ENCODE measurements at places on chromosomes 6 and 20.

- DNase-seq = no peak
Measured at GRCh38 chr6:119535332-119535731, 185.8 kb upstream of the MAN1A1 start.

GRCh38 chr20:13219327-13220193, 1.5 kb upstream of the ISM1 start:
- DNase-seq = no peak

DNA sequence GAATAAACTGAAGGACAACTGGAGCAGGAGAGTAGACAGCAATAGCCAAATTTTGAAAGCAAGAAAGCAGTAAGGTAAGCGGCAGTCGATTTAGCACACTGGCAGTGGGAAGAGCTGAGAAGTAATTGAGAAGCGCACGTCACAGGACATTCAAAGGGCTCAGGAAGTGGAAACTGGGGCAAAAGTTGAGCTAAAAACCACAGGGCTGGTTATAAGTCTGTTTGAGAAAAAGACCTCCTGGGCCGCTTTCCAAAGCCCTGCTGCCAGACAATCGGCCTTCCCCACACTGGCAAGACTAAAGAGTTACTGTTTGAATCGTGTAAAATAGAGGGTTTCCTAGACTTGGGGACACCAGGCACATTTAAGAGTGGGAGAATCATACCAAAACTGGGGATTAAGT, 161.4 kb downstream of the DNAH8 start:
- DNase-seq = no peak

DNA sequence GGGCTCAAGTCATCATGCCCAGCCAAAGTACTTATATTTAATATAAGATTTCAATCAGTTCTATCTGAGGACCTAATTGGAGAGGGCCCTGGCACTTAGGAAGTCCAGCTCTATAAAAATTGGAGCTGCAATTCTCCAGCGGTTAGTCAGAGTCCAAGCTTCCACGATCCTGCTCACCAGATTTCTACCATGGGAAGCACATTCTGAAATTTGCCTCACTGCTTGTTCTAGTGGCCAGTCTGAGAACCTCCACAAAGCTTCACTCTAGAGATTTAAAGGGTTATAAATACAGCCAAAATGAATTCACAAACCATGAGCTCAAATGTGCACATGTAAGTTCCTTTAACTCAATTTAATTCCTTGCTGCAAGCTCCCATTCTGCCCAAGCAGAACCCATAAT, 33.5 kb downstream of the PNLDC1 start:
- DNase-seq = no peak

GRCh38 chr20:43947316-43947710, 32.7 kb downstream of the TOX2 start:
- DNase-seq = no peak

DNA sequence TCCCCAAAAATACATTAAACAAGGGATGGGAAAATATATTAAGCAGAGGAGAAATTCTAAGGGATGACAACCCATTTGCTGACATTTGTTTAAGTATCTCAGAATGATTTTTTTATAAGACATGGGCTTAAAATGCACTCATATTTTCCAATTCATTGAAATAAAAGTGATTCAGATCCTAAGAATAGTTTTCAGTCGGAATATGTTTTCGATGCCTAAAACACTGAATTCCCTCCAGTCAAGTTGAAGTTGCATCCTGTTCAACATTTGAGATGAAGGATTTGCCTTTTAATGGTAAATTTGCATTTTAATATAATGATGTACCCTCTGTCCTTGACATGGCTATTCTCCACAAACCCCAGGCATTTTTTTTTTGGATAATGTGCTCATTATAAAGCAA, 79.3 kb downstream of the PTCHD4 start:
- no peak for DNase-seq

GRCh38 chr20:50834599-50835005, 39.7 kb downstream of the BCAS4 start:
- DNase-seq = no peak

DNA sequence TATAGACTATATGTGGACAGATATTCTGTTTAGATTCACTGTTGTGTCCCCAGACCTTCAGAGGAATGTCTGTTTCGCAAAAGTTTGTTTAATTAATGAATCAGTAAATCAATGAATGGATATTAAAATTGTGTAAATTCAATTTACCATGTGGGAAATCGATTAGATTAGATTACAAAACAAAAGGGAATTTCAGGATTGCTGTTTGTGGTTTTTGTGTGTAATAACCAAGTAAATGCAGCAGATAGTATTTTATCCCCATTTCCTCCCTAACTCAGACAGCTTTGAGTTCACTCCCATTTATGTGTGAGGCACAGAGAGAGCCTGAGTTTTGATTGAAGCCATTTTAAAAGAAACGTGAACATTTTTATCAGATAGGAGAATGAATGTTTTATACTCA, 214.8 kb downstream of the ADGB start:
- no peak for DNase-seq

DNA sequence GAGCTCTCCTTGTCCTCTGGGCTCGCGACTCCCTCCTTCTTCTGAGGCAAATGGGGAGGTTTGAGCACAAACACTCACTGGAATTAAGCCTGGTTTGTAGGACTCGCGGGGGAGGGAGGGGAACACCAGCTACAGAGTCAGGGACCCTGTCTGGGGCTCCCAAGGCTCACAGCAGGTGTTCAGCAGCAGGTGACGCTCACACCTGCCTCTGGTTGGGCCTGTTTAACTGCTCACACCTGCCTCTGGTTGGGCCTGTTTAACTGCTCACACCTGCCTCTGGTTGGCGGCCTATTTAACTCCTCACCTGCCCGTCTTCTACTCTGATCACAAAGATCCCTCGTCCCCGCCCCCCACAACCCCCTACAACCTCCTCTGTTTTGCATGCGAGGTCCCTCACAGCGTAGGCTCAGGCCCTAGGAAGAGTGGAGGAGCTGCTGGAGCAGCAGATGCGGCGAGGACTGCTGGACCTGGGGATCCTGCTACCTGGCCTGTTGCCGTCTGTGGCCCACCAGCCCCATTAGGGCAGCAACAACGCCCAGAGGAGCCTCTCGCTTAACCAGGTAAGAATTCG, 181.9 kb downstream of the ERMARD start:
- no peak for DNase-seq

GRCh38 chr6:135014353-135014832, 40.2 kb downstream of the HBS1L start:
- DNase-seq = no peak

GRCh38 chr6:104613416-104614001, 246.2 kb downstream of the HACE1 start:
- no peak for DNase-seq
